ENCODE measurements at places on chromosomes 5 and 9. TPM values are rescaled to one million over a fixed set of nuclear protein-coding genes. Genes with fewer than 3 reads are reported as not detected.
A peak's percentile ranks its signal among the peaks of the same experiment; 100 is the strongest.

Gene BTNL3
- not detected for total RNA-seq

DNA sequence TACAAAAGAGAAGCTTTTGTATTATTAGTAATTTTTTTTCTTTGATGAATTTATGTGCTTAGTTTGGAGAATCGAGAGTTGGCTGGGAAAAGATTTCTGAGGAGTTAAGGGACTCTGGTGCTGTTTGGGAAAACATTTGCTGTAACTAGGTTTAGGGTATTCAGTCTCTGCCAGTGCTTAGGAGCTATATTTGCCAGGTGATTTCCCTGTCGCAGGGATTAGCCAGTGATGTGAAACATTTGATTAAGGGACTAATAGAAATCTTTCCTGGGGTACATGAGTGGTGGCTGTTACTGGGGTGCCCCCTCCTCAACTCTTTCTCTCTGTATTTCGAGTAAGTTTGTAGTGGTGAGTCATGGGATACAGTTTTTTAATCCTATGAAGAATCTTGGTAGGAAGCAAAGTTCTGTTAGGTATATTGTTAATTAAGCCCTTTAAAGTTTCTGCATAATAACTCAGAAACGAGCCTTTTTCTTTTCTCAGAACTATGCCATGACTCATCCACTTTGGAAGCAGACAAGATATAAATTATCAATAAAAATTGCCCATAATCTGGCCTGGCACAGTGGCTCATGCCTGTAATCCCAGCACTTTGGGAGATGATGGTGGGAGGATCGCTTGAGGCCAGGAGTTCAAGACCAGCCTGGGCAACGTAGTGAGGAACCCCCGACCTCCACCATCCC lies 18.6 kb downstream of the RGMB start:
- no peak for DNase-seq

- DNase-seq = no peak
Observed at GRCh38 chr5:118705959-118706667, 282.2 kb downstream of the DTWD2 start.

GRCh38 chr5:60826653-60827052 lies 17.4 kb downstream of the ELOVL7 start:
- no peak for DNase-seq

DNA sequence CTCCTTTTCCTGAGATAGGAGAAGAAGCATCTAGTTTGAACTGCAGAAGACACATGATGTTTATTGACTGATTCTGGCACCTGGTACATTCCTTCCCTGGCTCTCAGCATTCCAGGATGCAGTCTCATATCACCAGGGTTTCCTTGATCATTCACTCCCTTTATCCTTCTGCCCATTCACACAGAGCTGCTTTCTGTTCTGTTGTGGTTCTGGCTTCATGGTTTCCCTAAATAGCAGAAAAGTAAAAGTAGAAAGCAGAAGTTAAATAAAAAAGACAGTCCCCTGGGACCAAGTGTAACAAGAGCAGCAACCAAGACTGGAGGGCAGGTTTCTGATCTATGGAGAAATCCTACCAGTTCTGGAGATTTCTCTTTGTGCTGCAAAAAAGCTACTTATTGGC lies 3.2 kb downstream of the IFNA8 start:
- peak; percentile 4 for DNase-seq

DNA sequence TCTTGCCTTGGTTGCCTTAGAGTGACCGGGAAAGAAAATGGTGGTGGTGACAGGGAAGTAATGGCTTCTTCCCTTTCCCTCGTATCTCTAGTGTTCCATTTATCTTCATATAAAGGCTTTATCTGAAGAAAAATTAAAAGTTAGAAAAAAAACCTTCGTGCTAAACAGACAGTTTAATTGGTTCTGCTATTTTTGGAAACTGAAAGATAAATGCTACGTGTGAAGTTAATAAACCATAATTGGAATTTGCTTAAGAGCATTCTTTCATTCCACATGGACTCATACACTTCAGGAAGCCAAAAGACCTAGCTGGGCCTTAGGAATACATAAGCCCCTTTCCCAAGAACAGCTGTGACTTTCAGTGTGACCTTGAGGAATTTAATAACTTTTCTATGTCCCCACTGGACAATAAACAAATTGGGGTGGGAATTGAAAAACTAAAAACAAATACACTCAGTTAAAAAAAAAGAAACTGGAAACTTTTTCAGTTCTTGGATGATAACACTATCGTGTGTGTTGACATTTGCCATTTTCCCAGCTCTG lies 818.8 kb upstream of the WWC1 start:
- no peak for DNase-seq

GRCh38 chr5:41067714-41068568 lies 3.2 kb downstream of the MROH2B start:
- no peak for DNase-seq

DNA sequence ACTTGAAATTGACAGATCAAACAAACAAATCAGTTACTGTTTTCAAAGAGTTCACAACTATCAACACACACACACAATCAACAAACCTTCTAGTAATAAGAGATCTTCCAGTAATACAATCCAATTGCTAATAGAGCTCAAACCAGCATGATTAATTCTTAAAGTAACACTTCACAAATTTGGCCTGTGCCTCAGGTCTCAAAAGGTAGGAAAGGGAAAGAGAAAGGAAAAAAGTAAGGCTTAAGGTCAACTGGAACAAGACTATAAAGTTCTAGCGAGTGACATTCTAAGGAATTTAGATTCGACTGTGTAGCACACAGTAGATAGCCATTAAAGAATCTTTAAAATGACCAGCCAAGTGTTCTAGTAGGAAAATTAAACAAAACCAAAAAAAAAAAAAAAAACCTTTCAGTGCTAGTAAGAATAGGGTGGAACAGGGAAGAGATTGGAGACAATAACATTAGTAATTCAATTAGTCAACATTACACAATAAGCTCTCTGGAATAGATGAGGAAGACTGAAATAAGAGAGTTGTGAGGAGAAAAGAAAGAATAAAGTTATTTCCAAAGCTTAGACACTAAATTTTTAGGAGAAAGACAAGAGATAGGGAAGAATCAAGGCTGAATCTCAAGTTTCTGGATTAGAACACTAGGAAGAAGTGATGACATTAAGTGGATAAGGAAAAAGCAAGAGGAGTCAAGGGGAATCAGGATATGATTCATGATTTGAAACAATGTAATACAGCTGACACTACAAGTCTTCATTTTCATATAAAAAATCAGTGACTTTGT lies 86.1 kb downstream of the FBXL17 start:
- no peak for DNase-seq

DNA sequence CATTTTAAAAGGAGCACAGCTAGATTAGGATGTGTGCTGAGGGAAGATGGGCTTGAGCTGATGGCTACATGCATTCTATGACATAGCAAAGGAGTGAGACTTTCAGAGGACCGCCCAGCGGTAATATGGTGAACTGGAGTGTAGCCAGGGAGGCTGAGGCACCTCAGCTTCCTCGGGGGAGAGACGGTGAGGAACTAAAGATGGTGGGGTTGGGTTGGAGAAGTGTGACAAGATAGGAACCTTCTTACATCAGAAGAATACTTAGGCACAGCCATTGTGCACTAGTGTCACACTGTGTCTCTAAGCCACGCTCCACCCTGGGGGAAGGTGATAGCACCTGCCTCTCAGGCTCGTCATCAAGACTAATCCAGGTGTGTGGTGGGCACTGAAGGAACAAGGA lies 118.0 kb upstream of the IRX2 start:
- DNase-seq = no peak

- DNase-seq = no peak
Observed at GRCh38 chr9:101586651-101587050, 8.1 kb downstream of the PPP3R2 start.

DNA sequence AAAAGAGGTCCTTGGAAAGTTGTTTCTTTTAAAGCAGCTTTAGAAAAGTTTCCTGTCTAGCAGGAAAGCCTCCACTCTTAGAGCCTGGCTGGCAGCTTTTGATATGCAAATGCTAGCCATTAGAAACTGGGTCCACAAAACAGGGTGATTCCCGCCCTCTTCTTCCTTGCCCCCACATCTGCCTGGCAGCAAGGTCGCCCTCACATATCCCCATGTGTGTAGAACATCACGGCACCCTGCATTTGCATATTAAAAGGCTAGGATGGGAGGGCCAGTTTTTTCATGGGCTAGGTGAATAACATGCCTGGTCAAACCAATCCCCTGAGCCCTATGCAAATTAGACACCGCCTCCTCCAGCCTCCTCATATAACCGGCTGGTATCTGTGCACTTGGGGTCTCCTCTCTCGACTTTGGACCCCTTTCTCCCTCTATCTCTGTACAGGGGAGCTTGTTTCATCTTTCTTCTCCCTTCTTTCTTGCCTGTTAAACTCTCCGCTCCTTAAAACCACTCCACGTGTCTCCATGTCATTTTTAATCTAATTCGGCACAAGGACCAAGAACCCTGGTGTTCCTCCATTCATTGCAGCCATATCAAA lies 426.8 kb upstream of the CTNND2 start:
- DNase-seq = no peak

DNA sequence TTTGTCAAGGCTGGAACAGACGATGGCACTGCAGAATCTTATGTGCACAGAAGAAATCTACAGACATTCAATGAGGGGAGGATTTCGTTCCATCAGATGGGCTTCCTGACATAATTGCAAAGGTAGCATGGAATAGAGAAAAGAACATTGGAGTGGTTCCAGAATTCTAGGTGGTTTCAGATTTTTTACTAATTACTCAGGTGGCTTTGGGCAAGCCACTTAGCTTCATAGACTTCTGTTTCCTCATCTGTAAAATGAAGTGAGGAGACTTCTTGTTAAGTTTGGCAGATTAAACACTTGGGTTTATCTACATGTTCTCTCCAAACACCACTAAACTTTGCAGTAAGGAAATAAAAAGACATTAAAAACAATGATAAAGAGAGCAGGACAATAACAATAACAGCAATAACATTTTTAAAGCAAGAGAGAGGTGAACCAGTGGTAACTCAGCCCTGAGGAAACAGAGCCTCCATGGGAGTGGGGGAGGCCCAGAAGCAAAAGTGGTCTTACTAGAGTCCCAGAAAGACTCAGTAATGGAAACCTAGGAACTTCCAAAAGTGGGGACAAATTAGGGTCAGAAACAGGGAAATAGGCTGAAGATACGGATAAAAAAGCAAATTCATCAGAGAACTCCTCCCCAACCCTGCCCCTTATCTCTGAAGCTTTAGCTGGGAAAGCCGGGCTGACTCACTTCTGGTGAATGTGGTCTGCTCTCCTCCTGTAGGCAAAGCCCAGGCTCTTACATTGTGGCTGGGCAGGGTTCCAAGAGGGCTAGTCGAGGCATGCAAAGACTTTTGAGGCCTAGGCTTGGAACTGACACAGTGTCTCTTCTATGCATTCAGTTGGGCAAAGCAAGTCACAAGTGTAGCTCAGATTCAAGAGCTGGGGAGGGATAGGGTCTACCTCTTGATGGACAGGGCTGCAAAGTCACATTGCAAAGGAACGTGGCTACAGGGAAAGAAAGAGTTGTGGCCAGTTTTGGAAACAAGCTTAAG lies 11.8 kb upstream of the ACTBL2 start:
- DNase-seq = no peak

DNA sequence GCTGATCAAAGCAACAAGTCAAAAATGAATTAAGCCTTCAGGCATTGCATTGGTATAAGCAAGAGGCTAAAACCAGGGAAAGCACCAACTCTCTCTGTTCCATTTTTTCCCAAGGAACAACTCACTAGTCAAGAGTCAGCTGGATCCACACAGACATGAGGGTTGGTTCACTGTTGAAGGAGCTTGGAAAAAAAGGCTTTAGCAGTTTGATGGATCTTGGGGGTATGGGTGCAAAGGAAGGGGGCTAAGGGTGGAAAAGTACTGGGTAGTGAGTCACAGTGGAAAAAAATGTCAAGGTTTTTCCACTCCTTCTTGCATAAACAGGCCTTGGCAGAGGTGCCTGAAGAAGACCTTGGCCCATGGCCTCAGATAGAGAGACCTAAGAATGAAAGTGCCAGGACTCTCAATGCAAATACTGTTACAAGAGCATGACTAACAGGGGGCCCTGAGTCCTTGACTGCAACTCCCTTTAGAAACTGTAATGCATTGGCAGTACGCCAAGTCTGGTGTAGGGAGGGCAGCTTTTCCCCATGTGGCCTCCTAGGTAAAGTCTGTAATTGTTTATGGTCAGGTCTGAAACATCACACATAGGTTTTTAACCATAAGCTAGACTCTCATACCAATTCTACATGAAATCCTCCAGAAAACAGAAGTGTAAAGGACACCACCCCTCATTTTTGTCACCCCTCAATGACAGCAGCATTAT lies 23.7 kb downstream of the ACTL7A start:
- peak; percentile 44 for DNase-seq
